HS-27A (cell line): ENCODE measurements at places on chromosomes 2 and 18.

DNA sequence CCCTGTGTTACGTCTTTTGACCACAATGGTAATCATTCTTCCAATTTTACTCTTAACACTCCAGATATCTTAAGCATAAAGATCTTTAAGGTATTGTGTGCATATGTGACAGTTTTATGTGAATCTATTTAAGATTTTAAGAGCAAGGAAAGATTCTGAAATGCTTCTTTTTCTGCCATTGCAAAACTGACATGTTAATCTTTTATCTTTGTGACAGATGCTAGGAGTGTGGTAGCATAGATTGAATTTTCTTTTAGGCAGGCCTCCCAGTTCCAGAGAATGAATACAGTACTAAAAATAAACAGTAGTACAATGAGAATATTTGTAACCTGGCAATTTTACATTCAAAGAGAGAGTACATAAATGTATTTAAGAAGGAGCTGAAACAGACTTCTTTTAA, 232.5 kb upstream of the ZSWIM2 start:
- DNase-seq: no peak

DNA sequence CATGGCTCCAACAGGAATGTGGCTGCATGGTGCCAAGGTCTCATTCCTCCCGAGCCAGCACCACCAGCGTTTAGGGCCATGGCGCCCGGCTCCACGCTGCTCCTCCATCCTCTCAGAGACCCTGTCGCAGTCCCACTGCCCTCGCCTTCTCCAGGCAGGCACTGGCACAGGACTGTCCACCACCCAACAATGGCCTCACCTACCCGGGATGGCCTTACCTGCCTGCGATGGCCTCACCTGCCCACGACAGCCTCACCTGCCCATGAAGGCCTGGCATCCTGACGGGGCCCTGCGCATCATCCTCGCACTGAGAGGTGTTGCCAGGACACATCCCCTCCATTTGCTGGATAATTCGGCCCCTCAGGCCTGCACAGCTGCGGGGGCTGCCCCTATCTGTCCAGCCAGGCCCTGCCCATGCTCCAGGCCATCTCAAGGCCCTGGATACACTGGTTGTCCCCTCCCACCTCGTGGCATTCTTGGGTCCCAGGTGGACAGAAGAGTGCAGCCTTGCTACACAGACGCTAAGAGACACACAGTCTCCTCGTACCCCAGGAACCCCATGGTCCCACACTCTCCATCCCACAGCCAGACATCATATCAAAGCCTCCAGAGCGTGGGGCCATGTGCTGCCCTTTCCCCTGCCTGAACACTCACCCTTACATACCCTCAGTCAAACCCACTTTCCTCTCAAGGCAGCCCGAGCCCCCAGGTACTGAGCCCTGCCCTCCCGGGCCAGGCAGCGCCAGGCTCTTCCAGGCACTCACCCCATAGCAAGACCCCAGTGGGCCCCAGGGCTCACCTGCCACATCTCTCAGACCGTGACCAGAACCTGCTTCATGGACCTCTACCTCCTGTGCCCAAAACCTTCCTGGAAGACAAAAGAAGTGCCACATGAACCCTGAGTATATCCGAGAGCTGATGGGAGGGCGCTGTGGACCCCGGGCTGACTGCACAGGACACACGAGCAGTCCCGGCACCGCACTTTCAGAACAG, 268.6 kb downstream of the EIPR1 start:
- DNase-seq: no peak

GRCh38 chr2:176769021-176769420, 443.6 kb upstream of the HNRNPA3 start:
- no peak for DNase-seq

GRCh38 chr2:149357058-149357457, 26.7 kb downstream of the LYPD6 start:
- no peak for DNase-seq

DNA sequence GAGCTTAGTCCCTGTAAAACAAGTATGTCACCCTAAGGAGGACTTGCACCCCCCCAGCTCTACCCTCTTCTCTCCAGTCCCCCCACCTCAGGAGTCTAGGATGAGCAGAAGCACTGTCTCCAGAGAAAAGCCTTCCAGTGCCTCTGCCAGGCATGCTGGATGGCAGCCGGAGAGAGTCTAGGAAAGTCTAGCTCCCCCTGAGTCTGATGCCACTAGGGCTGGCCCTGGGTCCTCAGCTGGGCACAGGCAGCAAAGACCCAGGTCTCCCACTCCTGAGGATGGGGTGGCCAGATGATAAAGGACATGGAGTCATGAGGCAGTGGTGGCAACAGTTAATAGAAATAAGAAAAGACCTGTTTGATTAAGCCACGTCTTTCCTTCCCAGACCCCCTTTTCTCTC, 225.6 kb downstream of the CYP26B1 start:
- DNase-seq: no peak

- no peak for DNase-seq
Observed at GRCh38 chr2:210112871-210113270, 58.3 kb downstream of the KANSL1L start.
